Activated naive CD4-positive, alpha-beta T cell treated with Interleukin-2 at 50 U/mL for 16 hours (primary cell): ENCODE measurements at places on chromosomes 7 and 10.

DNA sequence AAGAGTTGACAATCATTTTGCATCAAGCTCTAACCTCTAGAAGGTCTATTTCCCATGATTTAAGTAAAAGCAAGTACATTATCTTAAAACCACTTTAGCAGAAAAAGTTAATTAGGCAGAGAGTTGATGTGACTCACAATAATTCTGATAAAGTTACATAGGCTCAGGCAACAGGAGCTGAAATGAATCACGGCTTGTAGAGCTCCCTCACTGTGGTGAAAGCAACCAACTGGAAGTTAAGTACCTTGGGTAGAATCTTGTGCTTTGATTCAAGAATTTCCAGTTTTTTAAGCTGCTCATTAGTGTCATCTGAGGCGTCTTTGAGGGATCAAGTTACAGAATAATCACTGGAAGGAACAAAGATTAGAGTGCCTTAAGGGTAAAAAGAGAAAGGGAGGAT lies 68.9 kb upstream of the NFE2L3 start:
- DNase-seq, result no peak

GRCh38 chr7:93092757-93093370 lies 24.9 kb downstream of the SAMD9 start:
- no peak for DNase-seq

GRCh38 chr7:106536079-106536478 lies 124.9 kb downstream of the CCDC71L start:
- DNase-seq, result no peak

GRCh38 chr10:79926037-79926436 lies 22.9 kb downstream of the SFTPD start:
- no peak for DNase-seq

GRCh38 chr10:76009531-76009930 lies 578.1 kb downstream of the LRMDA start:
- no peak for DNase-seq

GRCh38 chr10:54198051-54198450 lies 603.0 kb downstream of the PCDH15 start:
- no peak for DNase-seq

DNA sequence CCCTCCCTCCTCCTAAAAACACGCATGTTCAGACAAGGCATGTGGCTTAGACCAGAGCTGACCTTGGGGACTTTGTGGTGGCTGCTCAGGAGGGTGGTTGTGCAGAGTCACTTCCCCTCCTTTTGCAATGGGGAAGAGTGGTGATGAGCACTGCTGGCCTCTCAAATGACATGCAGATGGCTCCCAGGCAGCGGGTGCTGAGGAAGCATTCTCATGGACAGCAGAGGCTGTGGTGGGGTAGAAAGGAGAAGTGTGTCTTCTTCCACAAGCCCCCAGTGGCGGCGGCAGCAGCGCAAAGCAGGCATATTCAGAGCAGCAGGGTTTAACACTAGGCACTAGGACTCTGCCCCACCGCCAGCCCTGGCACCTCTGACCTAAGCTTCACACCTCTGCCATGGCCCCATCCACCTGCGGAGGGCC lies 105.9 kb upstream of the ANLN start:
- no peak for DNase-seq

GRCh38 chr10:82468453-82468852 lies 593.5 kb downstream of the NRG3 start:
- DNase-seq, result no peak

GRCh38 chr7:151731022-151731441 lies 145.9 kb downstream of the PRKAG2 start:
- DNase-seq, result no peak

DNA sequence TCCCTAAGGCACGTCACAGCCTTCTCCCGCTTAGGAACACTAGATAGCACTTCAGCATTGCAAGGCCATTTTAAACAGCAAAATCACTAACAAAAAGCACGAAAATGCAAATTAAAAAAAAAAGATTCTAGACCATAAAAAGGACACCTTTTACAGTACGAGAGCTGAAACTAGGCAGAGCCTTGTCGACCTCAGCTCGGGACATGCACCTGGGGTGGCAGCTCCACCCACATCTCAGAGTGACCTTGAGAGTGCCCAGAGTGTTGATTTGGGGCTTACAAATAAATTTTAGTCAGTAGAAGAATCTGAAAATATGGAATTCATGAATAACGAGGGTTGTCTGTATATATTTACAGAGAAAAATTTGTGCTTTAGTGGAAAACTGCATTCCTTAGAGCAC lies 1.1 kb downstream of the MRPS24 start:
- DNase-seq, result no peak

DNA sequence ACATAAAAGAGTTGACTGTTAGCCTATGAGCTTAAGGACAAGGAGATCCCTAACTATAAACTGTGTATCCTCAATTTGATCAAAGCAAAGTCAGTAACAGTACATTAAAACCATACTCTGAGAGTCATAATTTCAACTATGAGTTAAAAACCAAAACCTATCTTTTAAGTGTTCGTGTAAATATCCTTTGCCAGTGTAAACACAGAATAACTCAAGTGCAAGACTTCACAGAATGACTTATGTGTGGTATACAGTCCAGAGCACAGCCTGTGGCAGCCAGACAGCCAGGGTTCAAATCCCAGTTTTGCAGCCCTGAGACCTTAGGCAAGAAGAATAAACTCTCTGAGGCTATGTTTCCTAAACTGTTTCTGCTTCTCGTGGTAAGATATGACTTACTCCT lies 30.3 kb upstream of the NEBL start:
- DNase-seq, result no peak

DNA sequence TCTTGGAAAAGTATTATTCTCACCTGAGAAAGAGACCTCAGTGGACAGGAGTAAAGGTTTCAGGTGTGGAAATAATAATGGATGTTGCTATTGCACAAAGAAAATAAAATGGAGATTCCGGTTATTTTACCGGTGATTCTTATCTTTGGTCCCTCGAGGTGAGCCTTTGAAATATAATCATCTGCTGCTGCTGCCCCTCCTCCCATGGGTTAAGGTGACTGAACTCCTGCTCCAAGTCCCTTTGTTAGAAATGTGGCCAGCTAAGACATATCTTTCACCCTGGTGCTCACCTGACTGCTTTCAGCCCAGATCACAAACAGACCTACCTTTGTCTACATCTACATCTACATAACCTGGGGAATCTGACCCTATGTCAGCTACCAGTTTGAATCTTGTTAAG lies 5.7 kb downstream of the CUBN start:
- DNase-seq, result no peak

GRCh38 chr10:5512881-5513612 lies 11.7 kb upstream of the CALML3 start:
- DNase-seq, result no peak

GRCh38 chr10:132554991-132555647 lies 17.5 kb downstream of the INPP5A start:
- no peak for DNase-seq

- no peak for DNase-seq
These were observed 123.7 kb downstream of the KAT6B start for GRCh38 chr10:74949843-74950765.

DNA sequence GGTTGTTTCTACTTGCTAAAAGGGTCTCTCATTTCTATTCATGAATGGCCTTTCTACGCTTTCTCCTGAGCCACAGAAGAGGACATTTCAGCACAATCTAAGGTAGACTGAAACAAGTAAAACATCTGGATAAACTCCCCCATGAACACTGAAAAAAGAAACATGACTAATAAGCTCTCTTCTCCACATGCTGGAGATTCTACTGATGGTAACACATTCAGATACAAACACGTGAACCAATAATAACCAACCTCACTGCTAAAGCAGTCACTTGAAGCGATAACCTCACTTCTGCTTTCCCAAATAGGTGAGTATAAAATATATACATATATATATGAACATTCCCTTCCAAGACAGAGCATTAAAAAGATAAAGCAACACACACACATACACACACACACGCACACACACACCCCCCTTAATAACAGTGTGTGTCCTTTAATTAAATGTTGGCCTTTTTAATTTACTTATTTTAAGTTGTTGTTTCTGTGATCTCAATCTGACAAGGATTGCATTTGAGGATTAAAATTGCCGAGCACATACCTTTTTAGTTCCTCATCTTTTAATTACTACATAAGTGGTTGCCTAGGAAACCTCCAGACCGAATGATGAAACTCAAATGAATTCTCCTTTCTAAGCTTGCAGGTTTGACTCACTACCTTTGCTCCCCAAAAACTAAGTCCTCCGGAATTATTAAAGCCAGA lies 292.4 kb upstream of the KLF14 start:
- no peak for DNase-seq

- DNase-seq, result no peak
These were observed 101.7 kb downstream of the PTN start for GRCh38 chr7:137241655-137242360.

DNA sequence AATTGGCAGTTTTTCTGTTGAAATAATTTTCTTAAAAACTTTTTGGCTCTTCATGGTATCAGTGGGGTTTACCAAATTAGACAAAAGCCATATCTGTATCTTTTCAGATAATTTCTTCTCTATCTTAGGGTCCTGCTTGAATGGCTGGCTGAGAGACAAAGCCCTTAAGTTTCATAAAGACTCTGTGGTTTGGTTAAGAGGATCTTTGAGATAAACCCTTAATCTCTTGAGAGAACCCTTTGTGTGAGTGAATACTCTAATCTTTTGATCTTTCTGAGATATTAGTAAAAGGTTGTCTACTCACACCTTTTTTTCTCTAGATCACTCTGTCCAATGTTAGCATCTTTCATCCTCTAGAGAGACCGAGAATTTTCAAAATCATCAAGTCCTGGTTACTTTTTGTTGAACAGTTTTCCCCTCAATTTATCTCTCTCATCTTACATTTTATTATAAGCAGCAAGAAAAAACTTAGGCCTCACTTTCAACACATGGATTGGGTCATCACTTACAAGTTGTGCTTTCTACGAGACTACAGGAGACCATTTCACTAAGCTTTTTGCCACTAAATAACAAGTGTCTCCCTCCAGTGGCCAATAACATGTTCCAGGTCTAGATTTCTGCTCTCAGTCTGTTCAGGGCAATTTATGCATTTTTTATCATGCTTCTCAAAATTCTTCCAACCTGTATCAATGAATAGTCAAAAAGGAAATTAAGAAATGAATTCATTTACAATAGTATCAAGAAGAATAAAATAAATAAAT lies 28.4 kb downstream of the DNAJC9 start:
- no peak for DNase-seq

GRCh38 chr7:44398511-44398911 lies 73.1 kb upstream of the CAMK2B start:
- no peak for DNase-seq

DNA sequence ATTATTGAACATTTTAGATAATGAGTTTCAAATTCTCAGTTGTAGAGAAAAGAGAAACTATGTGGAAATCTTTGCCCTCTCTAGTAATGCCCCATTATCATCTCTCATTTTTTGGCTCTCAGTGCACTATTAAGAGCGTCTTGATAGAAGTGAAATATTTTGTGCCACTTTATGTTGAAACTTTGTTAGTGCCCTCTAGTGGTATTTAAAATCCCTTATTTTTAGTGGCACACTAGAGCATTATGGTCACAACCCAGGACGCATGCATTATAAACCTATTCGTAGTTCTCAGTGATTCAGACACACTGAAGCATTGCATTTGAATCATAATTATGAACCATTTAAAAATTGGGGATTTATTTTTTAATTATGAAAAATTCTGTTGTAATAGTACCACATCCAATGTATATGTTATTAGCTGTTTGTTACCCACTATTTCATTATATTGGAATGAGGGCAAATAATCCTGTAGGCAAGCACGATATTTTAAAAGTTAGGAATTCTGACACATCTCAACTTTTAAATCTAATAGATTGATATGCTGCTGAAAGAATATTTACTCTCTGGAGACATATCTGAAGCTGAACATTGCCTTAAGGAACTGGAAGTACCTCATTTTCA lies 21.9 kb downstream of the PDCD4 start:
- DNase-seq, result no peak

- DNase-seq, result no peak
These were observed 145.9 kb upstream of the ITGB1 start for GRCh38 chr10:33103863-33104379.

DNA sequence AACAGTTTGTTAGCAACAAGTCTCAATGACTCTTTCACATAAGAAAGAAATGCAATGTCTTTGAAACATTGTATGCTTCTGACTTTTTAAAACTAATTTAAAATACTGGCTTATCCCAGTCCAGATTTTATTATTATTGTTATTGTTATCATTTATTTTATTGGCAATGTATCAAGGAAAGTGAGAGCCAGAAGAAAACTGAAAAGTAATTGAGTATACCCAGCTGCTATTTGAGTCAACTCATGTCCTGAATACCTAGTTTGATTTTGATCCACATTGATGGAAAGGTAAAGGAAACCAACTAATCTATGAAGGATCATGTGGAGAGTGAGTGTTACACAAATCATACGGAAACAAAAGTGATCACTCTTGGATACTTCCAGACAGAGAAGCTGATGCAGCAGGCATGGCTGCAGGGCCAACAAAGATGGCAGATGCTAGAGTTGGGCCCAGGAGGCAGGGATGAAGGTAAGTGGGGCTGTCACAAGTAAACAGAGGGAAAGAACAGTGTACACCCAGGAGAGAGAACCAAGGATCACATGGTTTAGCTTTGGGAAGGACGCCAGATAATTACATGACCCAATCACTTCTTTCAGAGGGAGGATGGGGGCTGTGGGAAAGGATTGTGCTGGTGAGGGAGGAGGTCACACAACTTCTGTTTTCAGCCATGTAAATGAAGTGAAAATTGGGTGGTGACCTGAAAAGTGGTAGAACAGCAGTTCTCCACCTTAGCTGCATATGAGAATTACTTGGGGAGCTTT lies 179.2 kb upstream of the NAMPT start:
- no peak for DNase-seq
